ENCODE measurements at places on chromosomes 4 and X.

DNA sequence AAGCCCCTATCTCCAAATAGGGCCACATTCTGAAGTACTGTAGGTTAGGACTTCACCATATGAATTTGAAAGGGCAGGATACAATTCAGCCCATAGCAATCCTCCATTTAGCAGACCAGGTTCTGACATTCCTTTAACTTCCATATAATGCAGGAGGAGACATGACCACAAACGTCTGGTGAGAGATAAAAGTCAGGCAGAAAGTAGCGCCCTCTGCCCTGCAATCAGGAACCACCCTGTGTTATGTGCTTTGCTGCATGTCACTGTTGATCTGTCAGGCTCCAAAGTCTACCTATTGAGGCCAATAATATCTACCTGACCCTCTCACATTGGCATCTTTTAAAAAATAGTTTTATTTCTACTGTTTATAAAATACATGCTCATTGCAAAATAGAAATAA lies 30.2 kb upstream of the SEPSECS start:
- no peak for DNase-seq

GRCh38 chr4:177403746-177404145 lies 38.5 kb downstream of the AGA start:
- DNase-seq = no peak

DNA sequence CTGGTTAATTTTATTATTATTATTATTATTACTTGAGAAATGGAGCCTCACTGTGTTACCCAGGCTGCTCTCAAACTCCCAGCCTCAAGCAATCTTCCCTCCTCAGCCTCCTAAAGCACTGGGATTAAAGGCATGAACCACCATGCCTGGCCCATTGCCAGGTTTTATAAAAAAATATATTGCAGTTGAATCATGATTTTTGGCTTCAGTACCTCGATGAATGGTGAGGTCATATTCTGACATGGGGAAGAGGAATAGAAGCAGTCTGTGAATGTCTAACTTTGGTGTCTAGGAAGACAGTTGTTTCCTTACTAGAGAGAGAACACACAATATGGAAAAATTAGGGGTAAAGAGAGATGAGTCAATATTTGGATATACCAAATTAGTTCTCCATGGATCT lies 32.0 kb downstream of the CCSER1 start:
- no peak for DNase-seq

DNA sequence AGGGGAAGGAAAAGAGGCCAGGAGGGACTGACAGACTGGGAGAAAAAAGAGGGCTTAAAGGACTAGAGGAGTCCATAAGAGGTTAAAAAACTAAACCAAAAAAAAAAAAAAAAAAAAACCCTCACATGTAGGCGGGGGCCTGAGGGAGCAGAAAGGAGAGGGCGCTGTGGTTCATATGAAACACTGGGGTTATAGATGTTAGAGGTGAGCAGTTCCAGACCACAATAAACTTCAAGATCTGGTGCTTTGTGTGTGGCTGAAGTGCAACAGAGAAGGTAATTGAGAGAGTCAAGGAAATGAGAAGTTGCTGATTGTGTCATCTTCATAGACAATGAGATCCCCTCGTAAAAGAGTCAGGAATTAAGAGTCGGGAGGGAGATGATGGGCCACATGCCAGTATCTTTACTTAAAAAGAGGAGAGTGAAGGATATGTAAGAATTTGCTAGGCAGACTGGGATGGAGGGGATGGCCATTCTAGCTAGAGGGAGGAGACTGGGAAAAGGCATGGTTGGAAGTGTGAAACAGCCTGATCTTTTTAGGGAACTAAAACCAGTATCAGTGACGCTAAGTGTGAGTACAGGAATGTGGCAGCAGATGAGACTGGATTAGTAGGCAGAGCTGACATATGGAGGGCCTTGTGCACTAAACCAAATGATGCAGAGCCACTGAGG lies 18.4 kb upstream of the OGT start:
- DNase-seq = no peak

DNA sequence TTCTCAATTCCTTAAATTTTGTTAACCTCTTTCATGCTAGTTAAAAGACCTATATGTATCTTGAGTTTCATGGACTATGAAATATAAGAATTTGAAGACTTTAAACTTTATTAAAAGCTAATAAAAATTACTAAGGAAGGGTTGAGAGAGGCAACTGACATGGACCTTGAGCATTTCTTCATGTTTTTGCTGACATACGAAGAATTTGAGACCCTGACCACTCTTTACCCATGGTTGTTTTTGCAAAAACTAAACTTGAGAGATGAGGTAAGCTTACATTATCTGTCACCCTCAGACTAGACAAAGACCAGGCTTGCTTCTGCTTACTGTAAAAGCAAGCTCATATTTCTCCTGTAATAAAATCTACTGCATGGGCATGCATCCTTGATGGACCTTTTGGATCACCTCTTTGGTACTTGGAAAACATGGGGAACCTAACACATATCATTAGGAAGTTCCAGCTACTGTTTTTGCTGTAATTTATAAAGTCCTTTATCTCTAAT lies 338.2 kb upstream of the PABPC4L start:
- no peak for DNase-seq

DNA sequence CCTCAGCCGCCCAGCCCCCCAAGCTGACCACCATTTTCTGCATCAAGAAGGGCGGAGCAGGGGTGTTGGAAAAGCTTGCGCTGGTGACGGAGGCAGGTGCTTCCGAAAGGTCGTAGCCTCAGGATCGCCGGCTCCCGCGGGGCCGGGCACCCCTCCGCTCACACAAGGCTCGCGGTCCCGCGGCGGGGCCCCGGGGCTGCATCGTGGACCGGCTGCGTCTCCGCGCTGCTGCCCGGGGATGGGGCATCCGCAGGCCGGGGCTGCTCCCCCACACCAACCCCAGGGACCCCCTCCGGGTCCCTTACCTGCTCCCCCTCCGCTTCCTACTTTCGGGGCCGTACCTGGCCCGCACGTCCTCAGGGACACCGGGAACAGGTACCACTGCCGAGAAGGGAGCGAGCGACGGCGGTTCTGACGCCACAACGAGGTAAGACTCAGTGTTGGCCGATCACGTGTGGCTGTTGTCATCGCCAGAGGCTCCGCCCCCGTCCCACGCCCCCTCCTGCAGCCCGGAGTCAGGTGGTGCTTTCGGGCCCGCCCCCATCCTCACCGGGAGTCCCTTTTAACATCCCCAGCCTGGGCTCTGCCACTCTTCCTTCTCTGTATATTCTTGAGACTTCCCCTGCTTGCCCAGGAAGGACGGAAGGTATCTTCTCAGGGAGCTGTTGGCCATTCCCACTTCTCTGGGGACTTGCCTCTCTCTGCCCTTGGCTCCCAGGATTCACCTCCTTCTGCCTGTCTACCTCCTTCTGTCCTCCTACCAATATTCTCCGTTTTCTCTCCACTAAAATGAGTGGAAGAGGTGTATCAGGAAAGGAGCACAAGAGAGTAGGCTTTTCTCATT lies at the start of gene BEX2:
TSS of gene BEX2 (minus strand) at position 436 of the 844 bp plus-strand sequence. CDS start 1,014 bp downstream, outside the sequence.
- peak; percentile 64 for DNase-seq

- DNase-seq = no peak
Measured at GRCh38 chrX:19709812-19710518, 177.4 kb downstream of the SH3KBP1 start.

DNA sequence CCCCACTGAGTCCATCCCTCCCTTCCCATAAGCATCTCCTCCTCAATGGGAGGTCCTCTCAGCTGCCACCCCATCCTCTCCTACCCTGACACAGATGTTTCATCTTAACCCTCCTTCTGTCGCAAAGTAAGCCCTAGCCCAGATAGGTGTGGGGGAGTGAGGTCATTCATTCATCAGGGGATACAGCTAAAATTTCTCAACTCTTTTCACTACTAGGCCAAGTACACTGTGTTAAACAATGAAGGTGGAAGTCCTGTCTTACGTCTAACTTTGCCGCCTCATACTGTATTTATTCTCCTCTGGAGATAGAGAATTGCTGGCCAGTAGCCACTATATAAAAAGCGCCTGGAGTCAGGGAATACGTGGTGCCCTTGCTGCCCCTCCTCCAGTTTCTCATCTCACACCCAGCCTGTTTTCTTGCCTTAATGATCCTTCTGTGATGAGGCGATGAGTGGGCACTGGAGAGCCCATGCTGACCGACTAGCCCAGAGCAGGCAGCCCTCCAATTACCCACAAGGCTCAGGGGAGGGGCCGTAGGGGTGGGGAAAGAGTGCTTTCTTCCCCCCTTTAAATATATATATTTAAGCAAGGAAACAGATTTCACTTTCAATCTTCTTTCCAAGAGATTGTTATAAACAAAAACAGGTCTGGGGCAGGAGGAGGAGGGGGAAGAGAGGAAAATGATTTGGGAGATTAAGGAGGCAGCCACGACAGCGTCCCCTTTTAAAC lies 149.5 kb downstream of the PJA1 start:
- DNase-seq = no peak

DNA sequence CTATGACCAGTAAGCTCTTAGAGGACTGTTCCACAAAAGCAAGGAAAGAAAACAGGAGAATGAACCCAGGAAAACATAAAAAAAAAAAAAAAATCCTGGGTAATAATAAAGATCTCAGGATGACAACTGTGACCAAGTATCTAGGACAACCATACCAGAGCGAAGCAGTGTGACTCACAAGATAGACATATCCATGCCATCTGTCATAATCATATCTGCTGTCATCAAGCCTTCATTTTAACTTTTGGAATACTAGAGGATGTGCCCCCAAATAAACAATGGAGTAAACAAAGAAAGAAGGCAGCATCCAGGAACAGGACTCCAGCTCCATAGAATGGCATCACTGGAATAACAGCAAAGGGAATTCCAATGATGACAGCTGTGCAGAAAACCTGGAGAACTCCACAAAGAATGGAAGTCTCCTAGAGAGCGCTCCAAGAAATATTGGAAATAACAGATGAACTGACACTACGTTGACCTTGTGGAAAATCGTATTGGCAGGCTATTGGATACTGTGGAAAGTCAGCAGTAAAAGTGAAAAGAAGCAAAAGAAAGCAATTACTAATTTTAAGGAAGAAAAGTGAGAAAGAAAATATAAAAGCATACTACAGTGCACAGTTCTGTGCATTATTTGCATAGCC lies 35.3 kb downstream of the HPGDS start:
- no peak for DNase-seq

DNA sequence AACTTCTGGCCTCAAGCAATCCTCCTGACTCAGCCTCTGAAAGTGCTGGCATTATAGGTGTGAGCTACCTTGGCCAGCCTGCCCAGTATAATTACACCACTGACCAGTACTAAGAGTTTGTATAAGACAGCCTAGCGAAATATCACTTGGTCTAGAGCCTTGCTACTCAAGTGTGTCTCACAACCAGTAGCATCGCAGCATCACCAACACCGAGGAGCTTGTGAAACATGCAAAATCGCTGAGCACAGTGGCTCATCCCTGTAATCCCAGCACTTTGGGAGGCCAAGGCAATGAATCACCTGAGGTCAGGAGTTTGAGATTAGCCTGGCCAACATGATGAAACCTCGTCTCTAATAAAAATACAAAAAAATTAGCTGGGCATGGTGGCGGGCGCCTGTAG lies 102.0 kb upstream of the GATB start:
- no peak for DNase-seq

GRCh38 chr4:177427192-177427591 lies 15.0 kb downstream of the AGA start:
- DNase-seq = no peak

DNA sequence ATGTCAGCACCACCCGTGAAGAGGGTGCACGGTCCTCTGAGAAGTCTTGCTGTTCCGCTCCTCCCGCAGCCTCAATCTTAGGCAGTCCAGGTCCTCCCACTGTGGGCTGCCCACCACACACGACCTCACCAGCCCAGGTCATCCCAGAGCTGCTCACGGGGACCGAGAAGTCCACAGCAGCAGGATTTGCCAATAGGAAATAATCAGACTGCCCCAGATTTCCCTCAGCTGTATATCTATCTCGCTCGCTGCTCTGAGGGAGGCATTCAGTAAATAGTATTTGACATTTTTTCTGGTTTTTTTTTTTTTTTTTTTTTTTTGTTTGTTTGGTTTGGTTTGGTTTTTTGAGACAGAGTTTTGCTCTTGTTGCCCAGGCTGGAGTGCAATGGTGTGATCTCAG lies 83.8 kb downstream of the STOX2 start:
- DNase-seq = peak; percentile 20

DNA sequence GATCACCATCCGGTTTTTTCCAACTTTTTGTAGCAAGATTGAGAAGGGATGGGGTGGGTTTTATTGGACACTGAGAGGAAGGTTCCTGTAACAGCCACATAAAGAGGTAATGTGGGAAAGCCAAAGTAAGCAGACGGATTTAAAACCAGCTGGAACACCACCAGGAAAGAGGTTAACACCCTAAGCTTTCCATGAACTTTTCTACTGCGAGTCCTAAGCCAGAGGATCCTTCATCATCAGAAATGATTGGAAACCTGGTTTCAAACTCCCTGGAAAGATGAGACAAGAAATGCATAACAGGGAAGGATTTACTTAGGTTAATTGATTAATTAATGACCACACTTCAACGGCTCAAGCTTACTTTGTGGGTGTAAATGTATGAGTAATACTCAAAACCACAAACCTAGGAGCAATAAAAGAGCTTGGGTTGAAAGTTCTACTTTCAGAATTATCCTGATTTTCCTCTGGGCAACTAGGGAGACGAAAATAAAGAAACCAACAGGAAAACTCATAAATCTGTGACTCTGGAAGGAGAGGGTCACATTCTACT lies 91.5 kb downstream of the COX18 start:
- no peak for DNase-seq

DNA sequence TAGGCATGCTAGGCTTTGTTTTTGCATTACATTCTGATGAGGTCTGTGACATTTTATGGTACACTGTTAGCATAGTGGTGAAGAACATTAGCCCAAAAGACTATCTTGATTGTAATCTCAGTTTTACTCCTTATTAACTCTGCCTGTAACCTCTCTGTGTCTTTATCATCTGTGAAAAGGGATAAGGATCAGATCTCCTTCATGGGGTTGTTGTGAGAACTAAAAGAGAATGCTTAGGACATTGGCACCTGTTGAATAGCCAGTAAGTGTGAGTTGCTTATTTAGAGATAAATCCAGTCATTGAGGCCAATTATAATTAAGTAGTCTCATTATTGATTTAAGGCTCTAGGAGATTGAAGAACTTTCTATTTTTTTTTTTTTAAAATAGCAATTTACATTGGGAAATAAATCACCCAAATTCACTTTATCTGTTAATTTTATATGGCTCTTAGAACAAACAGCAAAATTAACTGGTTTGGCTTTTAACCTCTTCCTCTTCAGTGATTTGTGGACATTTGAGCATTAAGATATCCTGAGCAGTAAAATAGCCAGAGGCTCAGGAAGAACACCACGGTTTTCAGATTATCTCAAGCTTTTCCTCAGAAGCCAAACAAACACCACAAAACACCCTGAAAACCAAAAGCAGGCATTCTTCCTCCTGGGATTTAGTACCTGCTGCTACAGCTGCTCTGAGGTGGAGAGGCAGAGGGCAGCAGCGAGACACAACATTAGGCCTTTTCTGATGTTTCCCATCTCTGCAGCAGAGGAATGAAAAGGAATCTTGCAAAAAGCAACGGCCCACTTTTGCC lies 192.9 kb downstream of the ARHGAP10 start:
- DNase-seq = peak; percentile 31
